Renal cortical epithelial cell (primary cell): ENCODE measurements at places on chromosomes 13 and 19.
A peak's percentile ranks its signal among the peaks of the same experiment; 100 is the strongest.

DNA sequence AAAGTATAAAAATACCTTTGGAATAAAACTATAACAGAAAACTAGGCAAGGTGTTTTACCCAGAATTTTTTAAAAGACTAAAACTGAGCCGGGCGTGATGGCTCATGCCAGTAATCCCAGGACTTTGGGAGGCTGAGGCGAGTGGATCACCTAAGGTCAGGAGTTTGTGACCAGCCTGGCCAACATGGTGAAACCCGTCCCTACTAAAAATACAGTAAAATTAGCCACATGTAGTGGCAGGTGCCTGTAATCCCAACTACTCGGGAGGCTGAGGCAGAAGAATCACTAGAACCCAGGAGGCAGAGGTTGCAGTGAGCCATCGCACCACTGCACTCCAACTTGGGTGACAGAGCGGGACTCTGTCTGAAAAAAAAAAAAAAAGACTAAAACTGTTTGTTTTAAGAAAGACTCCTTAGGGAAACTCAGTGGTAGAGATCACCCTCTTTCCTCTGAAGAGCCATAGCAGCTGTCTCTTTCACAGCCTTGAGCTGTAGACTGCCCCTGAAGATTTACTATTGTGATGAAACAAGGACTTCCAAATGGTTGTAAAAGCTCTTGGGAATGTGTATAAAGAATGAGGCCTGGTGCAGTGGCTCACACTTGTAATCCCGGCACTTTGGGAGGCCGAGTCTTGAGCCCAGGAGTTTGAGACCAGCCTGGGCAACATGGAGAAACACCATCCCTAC, 14.7 kb upstream of the KCTD4 start:
- DNase-seq = peak; percentile 30

DNA sequence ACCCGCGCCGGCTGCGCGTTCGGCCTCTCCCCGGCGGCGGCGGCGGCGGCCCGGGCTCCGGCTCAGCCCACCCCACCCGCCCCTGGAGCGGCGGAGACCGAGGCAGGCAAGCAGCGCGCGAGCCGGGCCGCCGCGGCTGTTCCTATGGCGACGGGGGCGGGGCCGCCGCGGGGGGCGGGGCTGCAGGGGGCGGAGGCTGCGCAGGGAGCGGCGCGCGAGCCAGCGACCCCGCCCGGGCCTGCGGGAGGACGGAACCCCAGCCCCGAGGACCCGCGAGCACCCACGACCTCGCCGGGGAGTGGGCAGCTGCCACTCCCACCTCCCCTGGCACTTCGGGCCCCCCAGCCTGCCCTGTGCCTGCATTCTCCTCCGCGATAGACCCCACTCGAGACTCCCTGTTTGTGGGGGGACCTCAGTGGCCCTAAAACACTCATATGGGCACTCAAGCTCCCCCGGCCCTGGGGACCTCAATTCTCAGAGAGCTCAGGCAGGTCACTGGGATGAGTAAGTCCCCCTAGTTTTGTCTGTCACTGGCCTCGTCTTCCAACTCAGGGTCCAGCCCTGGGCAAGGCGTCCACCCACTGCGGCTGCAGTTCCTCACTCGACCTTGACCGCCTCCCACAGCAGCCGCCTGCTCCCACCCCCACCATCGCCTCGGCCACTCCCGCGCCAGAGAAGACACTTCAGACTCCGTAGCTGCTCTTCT, at the start of gene CTXN1:
Gene CTXN1 (minus strand): TSS at position 115 of the 706 bp plus-strand sequence. CDS start 597 bp downstream, outside the sequence.
- no peak for DNase-seq

DNA sequence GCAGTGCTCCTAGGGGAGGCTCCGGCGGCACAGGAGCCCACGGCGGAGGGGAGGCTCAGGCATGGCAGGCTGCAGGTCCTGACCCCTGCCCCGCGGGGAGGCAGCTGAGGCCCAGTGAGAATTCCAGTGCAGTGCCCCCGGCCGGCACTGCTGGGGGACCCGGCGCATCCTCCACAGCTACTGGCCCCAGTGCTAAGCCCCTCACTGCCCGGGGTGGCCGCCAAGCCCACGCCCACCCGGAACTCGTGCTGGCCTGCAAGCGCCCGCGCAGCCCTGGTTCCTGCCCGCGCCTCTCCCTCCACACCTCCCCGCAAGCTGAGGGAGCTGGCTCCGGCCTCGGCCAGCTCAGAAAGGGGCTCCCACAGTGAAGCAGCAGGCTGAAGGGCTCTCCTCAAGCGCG, 62.2 kb downstream of the SPRY2 start:
- DNase-seq = no peak

- DNase-seq = no peak
Measured at GRCh38 chr13:92488249-92488852, 738.3 kb upstream of the GPC6 start.

DNA sequence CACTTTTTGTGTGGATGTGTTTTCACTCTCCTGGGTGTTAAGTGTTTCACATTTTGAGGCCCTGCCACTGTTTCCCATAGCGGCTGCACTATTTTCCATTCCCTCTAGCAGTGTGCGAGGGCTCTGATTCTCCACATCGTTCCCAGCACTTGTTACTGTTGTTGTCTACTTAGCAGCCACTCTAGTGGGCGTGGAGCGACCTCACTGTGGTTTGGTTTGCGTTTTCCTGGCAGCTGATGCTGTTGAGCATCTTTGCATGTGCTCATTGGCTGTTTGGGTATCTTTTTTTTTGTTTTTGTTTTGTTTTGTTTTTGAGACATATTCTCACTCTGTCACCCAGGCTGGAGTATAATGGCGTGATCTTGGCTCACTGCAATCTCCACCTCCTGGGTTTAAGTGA, 14.4 kb downstream of the NAXD start:
- DNase-seq = no peak

DNA sequence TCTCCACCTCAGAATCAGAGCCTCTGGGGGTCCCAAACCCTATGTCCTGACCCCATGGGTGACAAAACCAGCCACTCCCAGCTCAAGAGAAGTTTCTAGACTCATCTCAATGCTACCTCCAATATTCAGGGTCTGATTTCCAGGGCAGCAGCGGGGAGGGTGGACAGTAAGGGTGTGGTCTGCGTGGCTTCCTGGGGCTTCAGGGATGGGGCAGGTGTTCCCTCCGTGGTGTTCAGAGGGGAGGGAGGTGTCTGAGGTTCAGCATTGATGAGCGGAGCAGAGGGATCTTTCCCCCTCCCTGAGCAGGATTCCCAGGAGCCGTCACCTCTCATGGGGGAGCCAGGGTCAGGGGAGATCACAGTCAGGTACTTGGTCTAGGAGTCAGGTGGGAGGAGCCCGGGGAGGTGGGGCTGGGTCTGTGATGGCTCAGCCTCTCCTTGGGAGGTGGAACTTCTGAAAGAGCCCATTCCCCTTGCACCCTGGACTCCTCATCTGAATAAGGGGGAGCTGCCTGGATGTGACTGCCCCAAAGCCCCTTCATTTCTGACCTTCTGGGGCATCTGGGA, 2.9 kb downstream of the LILRA2 start:
- DNase-seq = no peak

DNA sequence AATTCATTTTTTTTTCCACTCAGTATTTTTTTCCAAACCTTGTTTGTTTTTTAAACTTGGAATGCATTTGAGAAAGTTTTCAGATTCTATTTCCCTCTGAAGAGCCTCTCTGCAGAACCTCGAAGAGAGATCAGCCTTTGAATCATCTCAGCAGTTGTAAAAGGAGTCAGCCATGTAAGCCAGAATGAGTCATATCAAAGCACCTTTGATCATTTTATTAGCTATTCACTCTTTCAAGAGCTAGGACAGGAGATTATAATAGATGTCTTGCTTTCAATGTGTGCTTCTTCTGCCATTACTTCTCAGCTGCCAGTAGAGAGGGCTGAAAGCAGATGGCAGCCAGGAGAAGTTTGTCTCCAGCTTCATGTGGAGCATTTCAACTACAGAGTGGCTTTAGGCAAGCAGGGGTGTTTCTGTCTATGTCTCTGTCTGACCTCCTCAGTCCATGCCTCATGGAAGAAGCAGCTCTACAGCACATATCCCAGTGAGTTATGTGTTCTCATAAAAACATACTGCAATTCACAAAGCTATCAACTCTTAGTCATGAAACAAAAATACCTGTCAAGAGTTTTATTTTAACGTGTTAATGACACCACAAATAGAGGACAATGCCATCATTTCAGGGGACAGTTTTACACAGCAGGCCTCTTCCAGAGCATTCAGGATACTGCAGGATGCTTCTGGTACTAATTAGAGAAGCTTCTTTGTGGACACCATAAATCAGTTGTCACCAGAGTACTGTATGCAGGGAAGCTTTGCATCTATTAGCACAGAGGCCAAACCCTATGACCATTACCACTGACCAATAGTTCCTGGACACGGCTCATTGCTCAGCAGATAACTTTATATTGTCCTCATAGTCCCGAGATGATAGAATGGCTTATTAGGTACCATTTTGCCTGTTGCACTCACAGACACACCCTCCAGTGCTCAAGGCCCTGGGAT, 94.3 kb downstream of the NHLRC3 start:
- DNase-seq = peak; percentile 75

DNA sequence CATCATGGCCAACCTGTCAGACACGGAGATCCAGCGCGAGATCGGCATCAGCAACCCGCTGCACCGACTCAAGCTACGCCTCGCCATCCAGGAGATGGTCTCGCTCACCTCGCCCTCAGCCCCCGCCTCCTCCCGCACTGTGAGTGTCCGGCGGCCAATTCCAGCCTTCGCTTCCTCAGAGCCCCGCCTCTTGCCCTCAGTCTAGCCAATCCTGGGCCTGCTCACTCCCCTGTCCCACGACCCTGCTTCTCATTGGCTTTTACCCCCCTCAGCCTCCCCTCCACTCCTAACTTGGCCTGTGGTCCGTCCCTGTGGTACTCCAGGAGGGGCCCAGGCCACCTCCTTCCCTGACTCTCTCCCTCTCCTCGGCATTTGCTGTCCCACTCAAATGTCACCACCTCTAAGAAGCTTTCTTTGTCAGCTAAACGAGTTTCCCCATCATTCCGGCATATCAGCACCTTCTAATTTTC, 12.3 kb downstream of the HRC start:
- DNase-seq = peak; percentile 81

- DNase-seq = peak; percentile 52
Measured at GRCh38 chr13:106755542-106755941, 187.6 kb upstream of the ARGLU1 start.

- peak; percentile 67 for DNase-seq
Measured at GRCh38 chr19:46990991-46991676, 28.5 kb upstream of the NPAS1 start.

GRCh38 chr13:107332188-107332587, 764.3 kb upstream of the ARGLU1 start:
- no peak for DNase-seq

DNA sequence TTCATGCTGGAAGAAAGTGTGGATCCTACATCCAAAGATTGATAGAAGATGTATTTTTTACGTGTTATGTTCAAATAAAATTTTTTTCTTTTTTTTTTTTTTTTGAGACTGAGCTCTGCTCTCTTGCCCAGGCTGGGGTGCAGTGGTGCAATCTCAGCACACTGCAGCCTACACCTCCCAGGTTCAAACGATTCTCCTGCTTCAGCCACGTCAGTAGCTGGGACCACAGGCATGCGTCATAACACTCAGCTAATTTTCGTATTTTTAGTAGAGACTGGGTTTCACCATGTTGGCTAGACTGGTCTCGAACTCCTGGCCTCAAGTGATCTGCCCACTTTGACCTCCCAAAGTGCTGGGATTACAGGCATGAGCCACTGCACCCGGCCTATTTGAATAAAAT, 65.7 kb downstream of the KLF12 start:
- DNase-seq = no peak

DNA sequence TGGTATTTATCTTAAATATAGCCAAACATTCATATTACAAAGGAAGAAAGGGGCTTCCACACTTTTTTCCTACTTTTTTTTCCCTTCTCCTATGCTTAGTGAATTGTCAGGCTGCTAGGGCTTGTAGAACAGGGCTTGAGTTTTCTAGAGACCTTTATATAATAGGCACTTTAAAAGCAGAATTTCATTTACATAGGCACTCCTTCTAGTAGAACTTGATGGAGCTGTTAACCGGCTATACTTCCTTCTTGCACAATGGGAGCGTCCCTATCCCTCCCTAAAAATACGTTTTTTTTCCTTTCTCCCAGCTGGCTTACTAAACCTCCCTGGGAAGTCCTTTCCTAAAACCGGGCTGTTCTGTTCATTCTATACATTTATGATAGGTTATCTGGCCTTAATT, 1.1 kb downstream of the TRIM13 start:
- peak; percentile 31 for DNase-seq

GRCh38 chr19:2856457-2857050, 10.6 kb upstream of the ZNF556 start:
- no peak for DNase-seq

DNA sequence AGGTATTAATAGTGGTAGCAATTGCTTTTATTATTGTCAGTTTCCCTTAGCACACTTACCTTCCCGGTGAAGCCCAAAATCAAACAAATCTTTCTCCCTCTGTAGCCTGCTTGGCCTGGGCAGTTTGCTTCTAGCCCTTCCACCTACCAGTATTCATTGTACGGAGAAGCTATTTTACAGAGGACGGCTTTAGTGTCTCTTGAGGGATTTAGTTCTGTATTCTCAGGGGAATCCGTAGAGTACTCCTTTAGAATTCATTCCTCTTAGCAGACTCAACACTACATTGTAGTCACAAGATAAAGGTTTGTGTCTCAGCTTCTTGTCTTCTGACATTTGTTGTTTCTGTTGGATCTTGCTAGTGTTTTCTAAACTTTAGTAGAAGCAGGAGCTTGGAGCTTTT, 24.1 kb upstream of the WTIP start:
- no peak for DNase-seq
